ENCODE measurements at places on chromosomes 2 and 18. TPM values are rescaled to one million over a fixed set of nuclear protein-coding genes. Genes with fewer than 3 reads are reported as not detected.

Gene HTR2B
- 0.03 TPM for total RNA-seq

Gene IWS1
- 37.4 TPM for total RNA-seq

Gene GALNT1
- 97.7 TPM for total RNA-seq

Gene SERPINB4
- total RNA-seq: 0.09 TPM

Gene ACMSD
- not detected for total RNA-seq

Gene RTP5
- total RNA-seq: not detected

Gene SH3RF3
- total RNA-seq: 0.68 TPM

Gene C1QL2
- total RNA-seq: 0.31 TPM

Gene MOGAT1
- total RNA-seq: not detected

Gene ATL2
- 48.5 TPM for total RNA-seq

Gene KLHL30
- 0.16 TPM for total RNA-seq

Gene COL4A4
- 2.0 TPM for total RNA-seq

Gene SLC9A4
- not detected for total RNA-seq

Gene ELAC1
- 5.8 TPM for total RNA-seq

Gene M1AP
- total RNA-seq: not detected

Gene DAW1
- 2.1 TPM for total RNA-seq

Data from A549 treated with AZD2906 at 1 μM for 4 hours (cell line).